ENCODE measurements at places on chromosomes 7 and 10. TPM values are rescaled to one million over a fixed set of nuclear protein-coding genes. Genes with fewer than 3 reads are reported as not detected.
A peak's percentile ranks its signal among the peaks of the same experiment; 100 is the strongest.

GRCh38 chr7:104883248-104883717 is 130.7 kb upstream of the KMT2E start:
- no peak for DNase-seq

GRCh38 chr7:38105874-38106483 is 72.1 kb upstream of the STARD3NL start:
- peak; percentile 14 for DNase-seq

The SPDYE2B gene
- not detected for total RNA-seq

The ERV3-1 gene
- 10.6 TPM for total RNA-seq

DNA sequence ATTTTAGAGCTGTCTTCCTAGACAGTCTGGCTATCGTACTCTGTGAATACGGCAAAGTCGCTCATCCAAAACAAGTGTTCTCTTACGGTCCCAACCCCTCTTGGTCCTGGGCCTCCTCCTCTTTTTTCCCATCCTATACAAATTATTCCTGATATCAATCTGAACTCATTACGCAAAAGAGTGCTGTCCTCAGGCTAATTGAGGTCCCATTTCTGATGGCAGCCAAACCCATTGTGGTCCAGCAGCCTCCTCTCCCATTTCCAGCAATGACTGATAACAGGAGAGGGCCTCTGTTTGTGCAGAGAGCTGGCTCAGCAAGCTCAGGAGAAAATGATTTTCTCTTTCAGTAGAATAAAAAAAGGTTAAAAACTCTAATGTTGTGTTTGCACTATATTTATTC is 203.4 kb upstream of the GHITM start:
- DNase-seq: no peak

DNA sequence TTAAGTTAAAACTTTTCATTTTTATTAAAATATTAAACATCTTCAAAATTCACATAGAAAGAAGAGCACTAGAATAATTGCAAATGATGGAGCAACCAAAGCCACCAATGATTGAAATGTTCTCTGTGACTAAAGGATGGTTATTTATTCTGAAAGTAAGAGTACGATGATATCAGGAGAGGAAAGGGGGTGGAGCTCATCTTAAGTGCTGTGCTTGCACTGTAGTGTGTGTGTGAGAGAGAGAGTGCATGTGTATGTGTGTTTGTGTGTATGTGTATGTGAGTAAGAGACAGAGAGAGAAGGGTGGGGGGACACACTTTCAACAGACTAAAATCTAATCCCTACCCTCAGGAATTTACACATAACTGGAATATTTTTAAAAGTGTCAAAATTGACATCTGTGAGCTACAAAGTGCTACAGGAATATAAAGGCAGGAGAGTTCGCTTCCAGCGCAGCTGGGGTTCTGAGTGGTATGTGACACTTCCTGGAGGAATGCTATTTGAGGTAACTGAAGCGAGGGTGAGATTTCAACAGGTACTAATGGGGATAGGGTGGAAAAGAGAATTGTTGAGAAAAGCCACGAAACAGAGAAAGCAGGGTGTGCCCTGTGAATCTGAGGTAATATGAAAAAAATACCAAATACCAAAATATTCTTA is 57.2 kb upstream of the SMNDC1 start:
- peak; percentile 65 for DNase-seq

- DNase-seq: no peak
Observed at GRCh38 chr10:95234951-95235350, 40.9 kb downstream of the ACSM6 start.

DNA sequence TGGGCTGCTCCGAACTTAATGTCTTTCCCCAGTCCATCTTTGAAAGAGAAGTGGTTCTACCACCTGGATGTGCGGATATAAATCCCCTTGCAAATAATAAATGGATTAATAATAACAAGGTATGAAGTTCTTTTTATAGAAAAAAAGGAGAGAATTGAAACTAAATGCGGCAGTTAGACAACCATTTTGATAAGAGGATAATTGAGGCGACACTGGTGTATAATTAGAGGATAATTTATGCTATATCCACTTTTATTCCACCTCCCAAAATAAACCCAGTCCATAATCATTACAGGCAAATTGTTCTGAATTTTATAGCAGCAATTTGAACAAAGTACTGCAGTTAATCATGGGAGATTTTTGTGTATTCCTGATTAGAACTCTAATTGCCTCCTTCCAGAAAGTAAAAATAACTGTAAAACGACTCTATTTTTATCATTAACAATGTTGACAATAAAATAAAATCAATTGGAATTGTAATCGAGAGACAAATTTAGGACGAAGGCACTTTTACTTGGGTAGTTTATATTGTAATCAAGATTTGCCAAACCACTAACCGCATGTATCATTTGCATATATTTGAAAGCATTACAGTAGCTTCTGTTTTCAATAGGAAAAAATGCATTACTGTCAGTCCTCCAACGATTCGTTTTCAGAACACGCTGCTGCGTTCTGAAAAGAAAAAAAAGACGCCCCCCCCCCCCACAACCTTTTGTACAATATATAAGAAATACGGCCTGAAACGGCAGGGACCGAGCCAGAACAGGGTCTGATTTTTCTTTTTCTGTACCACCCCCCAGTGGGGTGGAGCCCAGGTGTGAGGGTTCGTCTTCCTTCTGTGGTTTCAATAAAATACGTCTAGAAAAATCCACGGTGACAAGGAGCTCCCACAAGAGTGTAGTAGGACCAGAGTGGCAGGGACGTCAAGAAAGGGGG is 838 bp upstream of the DLX6 start:
- DNase-seq: no peak

DNA sequence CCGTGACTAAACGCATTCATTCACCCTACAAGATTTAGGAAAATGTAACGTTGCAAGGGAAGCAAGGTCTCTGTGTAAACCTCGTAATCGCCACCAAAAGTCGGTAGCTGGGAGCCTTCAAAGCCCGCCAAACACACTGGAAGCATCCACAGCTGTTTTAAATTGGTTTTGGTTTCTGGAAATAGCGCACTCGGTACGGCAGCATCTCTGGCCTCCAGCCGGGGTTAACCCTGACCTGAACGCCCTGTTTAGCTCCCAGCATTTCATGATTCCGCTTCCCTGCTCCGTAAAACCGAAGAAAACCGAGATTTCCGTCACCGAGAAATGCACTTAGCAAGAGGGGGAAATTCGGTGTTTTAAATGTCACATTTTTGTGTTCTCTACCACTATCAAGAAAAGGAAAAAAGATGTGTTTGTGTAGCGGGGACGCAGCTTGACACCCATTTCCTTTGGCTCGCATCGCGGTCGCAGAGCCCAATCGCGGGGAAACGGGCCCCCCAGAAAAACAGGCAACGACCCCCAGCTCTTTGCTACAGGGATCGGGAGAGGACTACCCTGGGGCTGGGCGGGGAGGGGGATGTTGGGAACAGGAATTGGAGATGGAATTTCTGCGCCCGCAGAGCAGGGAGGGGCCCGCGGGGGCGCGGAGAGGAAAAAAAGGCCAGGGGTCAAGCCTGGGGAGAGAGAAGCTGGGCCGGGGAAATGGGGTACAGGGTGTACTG is 646 bp downstream of the SGCE start:
- DNase-seq: peak; percentile 10

The PLEKHS1 gene
- total RNA-seq: not detected

GRCh38 chr10:128053356-128053755 is 72.9 kb downstream of the MKI67 start:
- peak; percentile 2 for DNase-seq

DNA sequence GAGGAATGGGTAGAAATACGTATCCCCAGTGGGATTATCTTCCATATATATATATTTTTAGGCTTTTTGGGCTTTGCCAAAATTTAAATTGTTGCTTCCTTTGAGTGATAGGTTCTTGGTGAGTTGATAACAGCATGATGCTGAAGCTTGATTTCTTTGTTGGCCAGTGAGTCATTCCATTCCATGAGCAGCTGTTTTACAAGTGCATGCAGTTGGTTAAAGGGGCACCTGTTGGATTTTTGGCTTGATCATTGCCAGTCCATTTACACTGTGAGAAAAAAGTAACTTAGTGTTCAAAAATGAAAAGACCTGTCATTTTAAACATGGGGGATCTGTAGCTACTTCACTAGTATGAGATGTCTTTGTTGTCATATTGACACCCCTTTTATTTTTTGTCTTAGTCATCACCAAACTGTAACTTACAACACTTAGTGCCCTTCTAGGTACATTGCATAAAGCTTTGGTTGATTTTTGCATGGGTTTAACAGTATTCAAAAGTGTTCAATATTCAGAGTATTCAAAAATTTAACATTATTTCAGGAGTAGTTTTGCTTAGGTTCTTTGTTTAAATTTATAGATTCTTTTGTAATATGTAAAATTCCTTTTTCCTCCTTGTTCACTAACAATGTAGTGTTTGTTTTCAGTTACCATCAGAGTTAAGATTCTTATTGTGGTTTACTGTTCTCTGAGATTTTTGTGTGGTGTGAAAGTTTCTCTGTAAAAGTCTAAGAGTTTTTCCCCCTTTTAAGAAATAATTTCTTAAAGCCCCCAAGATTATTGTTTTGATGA is 8.8 kb downstream of the AKAP9 start:
- no peak for DNase-seq

- DNase-seq: no peak
Observed at GRCh38 chr10:78964952-78965633, 103.7 kb upstream of the ZMIZ1 start.

GRCh38 chr7:22389892-22390291 is 32.9 kb upstream of the RAPGEF5 start:
- no peak for DNase-seq

GRCh38 chr7:68964060-68964459 is 634.2 kb upstream of the AUTS2 start:
- DNase-seq: no peak

DNA sequence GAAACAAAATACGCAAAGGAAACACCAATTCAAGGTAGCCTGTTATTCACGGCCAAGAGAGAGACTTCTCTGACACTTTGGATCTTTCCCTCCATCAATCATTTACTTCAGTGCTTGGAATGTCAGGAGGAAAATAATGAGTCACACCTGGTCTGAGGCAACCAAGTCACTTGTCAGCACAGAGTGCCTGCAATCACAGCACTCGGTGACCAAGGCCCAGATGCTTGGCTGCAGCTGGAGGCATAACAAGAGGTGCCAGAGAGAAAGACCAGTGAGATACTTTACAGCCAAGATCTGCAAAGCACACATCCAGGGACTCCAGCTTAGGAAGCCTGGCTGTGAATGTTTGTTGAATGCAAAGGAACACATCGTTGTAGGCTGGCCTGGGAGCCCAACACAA is 33.9 kb downstream of the ASB13 start:
- DNase-seq: no peak

DNA sequence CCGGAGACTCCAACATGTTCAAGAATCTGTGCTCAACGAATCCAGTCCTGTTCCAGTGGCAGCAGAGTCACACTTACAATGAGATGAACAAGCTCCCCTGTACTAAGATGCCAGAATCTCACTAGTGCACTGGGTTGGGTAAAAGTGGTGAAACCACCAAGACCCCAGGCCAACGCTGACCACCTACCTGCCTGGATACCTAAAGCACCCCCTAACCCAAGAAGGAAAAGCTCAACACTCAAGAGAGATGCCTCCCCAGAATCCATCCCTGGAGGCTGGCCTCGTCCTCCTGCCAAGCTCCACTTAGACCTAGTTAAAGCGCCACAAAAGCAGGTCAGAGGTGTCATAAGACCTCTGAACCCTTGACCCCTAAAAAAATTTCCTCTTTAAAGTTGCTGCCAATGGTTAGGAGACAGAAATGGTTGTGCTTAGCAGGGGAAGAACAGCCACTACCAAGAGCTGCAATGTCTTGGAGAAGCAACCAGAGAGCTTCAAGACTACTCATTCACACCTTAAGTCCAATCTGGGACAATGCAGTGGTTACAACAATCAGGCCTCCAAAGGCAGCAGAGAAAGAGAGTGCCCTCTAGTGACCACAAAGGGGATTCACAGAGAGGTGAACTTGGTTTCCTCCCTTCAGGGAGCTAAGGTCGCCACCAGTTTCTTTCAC is 94.6 kb upstream of the MACROH2A2 start:
- peak; percentile 40 for DNase-seq

Data from activated naive CD4-positive, alpha-beta T cell treated with anti-CD3 and anti-CD28 coated beads for 36 hours (primary cell).